ENCODE measurements at places on chromosomes 6 and 20.

- no peak for DNase-seq
Measured at GRCh38 chr6:53344969-53345368, 3.8 kb downstream of the ELOVL5 start.

DNA sequence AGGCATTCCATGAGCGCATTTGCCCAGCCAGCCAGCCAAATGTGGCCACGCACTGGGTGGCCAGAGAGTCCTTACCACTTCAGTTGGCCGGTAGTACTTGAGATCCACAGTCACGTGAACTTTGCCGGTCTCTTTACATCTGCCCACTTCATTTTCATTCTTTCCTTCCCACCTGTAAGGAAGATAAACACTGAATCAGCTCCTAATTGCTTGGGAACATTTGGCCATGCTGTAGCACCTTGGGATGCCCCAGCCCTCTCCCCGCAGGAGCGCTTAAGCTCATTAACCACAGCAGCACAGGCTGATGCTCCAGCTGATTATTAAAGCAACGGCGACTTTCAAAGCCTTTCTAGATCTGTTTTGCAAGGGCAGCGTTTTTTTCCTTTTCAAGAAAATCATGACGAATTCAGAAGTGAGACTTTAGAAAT lies 116.6 kb downstream of the FOXC1 start:
- no peak for DNase-seq

GRCh38 chr20:20562507-20562906 lies 149.9 kb downstream of the RALGAPA2 start:
- DNase-seq: no peak

DNA sequence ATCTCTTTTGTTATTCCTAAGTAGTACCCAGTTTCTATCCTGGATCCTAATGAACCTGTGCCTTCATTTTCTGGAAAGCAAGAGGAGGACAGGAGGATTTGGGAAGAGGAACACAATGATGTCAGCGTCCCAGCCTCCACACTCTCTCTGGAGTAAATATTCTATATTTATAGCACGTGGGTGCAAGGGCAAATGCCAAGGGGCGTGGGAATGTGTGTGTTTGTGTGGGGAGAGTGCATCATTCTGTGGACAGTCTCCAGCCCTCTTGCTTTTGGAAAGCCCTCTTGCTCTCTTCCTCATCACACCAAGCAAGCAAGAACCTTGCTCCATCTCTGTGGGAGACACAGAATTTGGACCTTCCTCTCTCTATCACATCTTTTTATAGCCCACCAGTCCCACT lies 103.2 kb upstream of the EMILIN3 start:
- no peak for DNase-seq

DNA sequence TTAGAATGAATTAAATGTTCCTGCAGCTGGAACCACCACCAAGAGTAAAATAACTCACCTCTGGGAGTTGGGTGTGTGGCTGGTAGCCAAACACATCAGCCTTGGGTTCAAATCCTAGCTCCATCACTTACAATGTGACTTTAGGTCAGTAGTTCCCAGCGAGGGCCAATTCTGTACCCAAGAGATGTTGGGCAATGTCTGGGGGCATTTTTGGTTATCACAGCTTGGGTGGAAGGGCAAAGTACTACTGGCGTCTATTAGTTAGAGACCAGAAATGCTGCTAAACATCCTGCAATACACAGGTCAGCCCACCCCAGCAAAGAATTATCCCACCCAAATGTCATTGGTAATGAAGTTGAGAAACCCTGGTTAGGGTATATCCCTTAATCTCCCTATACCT lies 48.8 kb downstream of the SLC13A3 start:
- no peak for DNase-seq

DNA sequence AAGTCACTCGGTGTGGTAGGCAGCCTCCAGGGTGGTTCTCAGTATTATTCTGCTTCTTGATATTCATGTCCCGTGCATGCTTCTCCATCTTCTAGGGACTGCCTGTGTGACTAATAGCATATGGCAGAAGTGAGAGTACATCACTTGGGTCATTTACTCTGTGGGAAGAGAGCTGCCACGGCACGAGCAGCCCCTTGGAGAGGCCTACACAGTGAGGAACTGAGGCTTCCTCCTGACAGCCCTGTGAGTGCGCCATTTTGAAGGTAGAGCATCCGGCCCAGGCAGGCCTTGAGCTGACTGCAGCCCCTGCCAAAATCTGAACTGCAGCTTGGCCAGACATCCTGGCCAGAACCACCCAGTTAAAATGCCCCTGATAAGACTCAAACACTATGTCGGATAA lies 17.3 kb upstream of the MCUR1 start:
- no peak for DNase-seq

GRCh38 chr6:50270415-50270814 lies 220.7 kb upstream of the DEFB112 start:
- no peak for DNase-seq

- no peak for DNase-seq
Measured at GRCh38 chr6:30703011-30703410, 12.2 kb upstream of the NRM start.

GRCh38 chr6:49142421-49143151 lies 320.5 kb downstream of the MMUT start:
- no peak for DNase-seq

DNA sequence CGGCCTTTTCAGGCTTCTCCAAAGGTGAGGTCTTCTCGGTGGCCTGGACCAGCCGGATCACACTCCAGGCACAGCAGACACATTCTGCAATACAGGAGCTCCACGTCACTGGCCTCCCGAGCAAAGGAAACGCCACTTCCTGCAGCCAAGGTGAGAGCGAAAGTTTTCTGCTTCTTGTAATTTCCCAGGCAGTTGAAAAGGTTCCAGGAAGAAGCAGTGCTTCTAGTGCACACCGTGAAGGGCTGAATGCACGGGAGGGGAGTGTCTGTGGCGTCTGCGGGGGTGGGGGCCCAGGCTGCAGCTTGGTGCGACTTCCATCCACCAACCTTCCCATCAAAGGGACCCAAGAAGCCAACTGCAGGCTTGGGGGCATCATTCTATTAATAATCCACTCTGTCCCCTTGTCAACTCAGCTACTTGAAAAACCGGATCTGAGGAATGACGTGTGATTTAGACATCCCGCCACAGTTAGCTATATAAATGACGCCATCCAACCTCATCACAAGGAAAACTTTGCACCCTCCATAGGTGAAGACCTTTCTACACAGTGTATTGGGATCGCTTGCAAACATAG lies 61.1 kb downstream of the NFATC2 start:
- peak; percentile 49 for DNase-seq

- no peak for DNase-seq
Measured at GRCh38 chr6:146931214-146931613, 273.0 kb upstream of the STXBP5 start.

GRCh38 chr6:8382434-8382833 lies 52.9 kb downstream of the SLC35B3 start:
- DNase-seq: no peak

GRCh38 chr6:16240589-16241320 lies 2.4 kb downstream of the GMPR start:
- no peak for DNase-seq

DNA sequence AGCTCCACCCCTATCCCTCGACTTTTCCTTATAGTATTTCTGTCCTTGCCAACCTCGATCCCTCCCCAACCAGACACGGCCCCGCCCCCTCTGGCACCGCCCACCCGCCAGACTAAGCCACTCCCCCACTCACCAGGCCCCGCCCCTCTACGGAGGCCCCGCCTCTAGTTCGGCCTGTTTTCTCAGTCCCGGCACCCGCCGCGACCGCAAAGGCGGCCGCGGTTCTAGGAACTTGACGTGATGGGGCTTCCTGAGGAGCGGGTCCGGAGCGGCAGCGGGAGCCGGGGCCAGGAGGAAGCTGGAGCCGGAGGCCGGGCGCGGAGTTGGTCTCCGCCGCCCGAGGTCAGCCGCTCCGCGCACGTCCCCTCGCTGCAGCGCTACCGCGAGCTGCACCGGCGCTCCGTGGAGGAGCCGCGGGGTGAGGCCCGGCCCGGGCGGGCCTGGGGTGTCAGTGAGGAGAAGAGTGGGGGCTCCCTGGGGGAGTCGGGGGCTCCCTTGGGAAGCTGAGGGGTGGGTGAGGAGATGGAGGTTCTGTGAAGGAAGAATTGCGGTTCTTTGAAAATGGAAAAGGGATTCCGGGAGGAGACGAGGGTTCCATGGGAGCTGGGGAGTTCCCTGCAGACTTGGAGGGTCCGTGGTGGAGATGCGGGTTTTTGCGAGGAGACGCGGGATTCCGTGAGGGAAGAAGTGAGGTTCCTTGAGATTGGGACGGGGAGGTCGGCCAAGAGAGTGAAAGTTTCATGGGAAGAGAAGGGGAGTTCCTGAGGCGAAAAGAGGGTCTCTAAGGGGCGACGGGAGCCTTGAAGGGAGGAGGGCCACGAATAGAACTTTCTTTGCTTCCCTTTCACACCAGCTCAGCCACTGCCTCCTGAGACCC lies at the start of gene ACSS2:
Gene ACSS2 (plus strand): TSS at position 207 of the 877 bp plus-strand sequence. CDS start 34 bp downstream, at position 241.
- no peak for DNase-seq

DNA sequence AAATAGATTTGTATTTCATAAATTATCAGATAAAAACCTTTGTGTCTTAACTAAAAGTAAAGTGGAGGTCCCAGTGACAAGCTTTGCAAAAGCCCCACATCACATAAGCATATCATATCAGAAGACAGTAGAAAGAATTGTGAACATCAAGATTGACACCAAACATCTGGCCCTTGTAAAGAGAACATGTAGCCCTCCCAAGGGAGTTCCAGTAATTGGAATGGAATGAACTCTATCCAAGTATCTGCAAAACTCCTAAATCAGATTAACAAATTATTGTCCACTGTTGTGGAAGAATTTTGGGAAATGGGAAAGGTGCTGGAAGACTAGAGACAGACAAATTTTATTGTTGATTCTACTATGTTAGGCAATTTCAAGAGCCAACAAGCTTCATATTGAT lies 268.8 kb downstream of the KCNQ5 start:
- no peak for DNase-seq

DNA sequence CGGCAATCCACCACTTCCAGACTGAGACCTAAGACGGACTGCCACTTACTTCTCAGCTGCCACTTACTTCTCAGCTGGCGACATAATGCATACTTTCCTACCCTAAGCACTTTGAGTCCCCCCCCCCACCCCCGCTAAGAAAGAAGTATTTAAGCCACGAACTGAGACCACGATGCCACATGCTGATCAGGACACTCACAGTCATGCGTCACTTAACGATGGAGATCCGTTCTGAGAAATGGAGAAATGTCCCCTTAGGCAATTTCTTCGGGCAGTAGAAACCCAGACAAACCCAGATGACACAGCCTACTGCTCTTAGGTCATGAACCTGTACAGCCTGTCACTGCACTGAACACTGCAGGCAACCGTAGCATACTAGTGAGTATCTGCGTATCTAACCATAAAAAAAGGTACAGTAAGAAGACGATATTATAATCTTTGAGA lies 690 bp downstream of the IFNGR1 start:
- DNase-seq: no peak

DNA sequence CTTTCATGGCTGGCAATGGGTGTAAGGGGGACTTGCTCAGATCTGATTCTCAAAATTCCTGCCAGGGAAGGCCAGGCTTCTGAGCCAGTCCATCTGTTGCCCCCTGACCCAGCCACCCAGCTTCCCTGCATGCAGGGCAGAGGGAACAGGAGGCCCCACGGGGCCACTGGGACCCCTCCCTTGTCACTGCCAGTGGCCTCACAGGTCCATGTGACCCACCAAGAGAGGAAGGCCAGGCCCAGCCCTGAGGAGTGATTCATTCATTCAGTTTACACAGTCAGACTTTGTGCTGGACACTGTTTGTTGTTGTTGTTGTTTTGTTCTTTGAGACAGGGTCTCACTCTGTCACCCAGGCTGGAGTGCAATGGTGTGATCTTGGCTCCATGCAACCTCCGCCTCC lies 39.5 kb downstream of the UBE2V1 start:
- no peak for DNase-seq

GRCh38 chr20:12956303-12956702 lies 52.5 kb upstream of the SPTLC3 start:
- no peak for DNase-seq

GRCh38 chr6:75691012-75691411 lies 58.0 kb upstream of the MYO6 start:
- DNase-seq: no peak

GRCh38 chr6:162726947-162727321 lies 632 bp downstream of the PRKN start:
- no peak for DNase-seq
